ENCODE measurements at places on chromosomes 3 and 15. TPM values are rescaled to one million over a fixed set of nuclear protein-coding genes. Genes with fewer than 3 reads are reported as not detected.

BFSP2 gene
- total RNA-seq = not detected

GRK7 gene
- total RNA-seq = not detected

TIMP4 gene
- 0.07 TPM for total RNA-seq

ZBED2 gene
- total RNA-seq = not detected

PIF1 gene
- 8.3 TPM for total RNA-seq

TRIM42 gene
- not detected for total RNA-seq

FGF7 gene
- not detected for total RNA-seq

FANCD2OS gene
- not detected for total RNA-seq

SLC51A gene
- 4.3 TPM for total RNA-seq

SMAD6 gene
- total RNA-seq = 2.6 TPM

GOLGA8T gene
- total RNA-seq = not detected

COLQ gene
- total RNA-seq = not detected

SLC12A8 gene
- total RNA-seq = 0.13 TPM

TGM5 gene
- 0.22 TPM for total RNA-seq

LRRN1 gene
- not detected for total RNA-seq

Data from HepG2 (cell line).